Glutamatergic neuron (in vitro differentiated cells): ENCODE measurements at places on chromosomes 11 and 22.

GRCh38 chr11:70663815-70664214 is 265.5 kb downstream of the CTTN start:
- H3K27ac ChIP-seq = no peak overlapping the region
- H3K4me3 ChIP-seq = no peak overlapping the region
- no peak for DNase-seq
- peaks cover 20% of the 10 kb centered on the region for H3K27me3 ChIP-seq
- peaks cover 21% of the 10 kb centered on the region for H3K4me1 ChIP-seq

- DNase-seq = no peak
- no peak overlapping the region for H3K4me3 ChIP-seq
- no peaks in the 10 kb centered on the region for H3K36me3 ChIP-seq
- H3K4me1 ChIP-seq = peaks cover 3% of the 10 kb centered on the region
Observed at GRCh38 chr22:31275576-31275975, 16.7 kb downstream of the PIK3IP1 start.

- no peaks in the 10 kb centered on the region for H3K27me3 ChIP-seq
- no peak for DNase-seq
- H3K4me3 ChIP-seq = no peak overlapping the region
Observed at GRCh38 chr11:5665051-5665570, 19.8 kb downstream of the TRIM5 start.

DNA sequence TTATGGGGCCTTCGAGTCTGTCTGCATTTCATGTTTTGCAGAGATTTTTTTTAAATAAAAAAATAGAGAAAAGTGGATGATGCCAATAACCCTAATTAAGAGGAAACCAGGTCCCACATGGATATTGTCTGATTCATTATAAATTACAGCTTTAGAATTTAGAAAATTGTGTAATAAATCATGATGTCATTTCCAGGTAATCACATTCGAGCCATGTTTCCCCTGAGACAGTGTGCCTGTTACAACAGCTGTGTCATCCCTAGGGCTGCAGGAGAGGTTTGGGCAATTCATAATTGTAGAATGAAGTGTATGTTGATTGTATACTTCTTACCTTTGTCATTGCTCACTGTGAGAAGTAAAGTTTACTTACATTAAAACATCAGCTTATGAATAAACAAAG is 38.3 kb downstream of the NCAM1 start:
- peak overlapping the region; percentile 20 for H3K27ac ChIP-seq
- no peaks in the 10 kb centered on the region for H3K27me3 ChIP-seq
- DNase-seq = peak; percentile 22
- no peak overlapping the region for H3K4me3 ChIP-seq

- H3K27me3 ChIP-seq = peaks cover 18% of the 10 kb centered on the region
- DNase-seq = no peak
- H3K36me3 ChIP-seq = no peaks in the 10 kb centered on the region
- no peak overlapping the region for H3K27ac ChIP-seq
- peak overlapping the region; percentile 57 for H3K4me3 ChIP-seq
- peaks cover 44% of the 10 kb centered on the region for H3K4me1 ChIP-seq
Observed at GRCh38 chr22:42300259-42301076, 30.0 kb upstream of the TCF20 start.

DNA sequence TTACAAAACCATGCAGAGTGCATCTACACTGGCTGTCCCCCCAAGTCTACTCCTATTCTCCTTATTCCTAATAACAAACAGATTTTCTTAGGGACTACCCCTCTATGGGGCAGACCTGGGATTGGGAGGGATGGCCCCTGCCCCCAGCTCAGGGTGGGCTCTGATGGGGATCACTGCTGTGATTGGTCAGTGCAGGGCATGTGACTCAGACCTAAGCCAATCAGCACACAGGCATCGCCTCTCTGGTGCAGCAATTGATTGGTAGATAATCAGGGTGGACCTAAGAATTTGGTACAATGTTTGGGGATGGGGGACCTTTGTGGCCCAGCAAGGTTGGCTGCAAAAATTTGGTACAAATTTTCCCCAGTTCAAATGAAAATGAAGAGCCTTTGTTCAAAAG is 57.2 kb upstream of the SHANK2 start:
- no peak overlapping the region for H3K4me3 ChIP-seq
- H3K27ac ChIP-seq = no peak overlapping the region
- no peaks in the 10 kb centered on the region for H3K4me1 ChIP-seq
- H3K36me3 ChIP-seq = peaks cover 4% of the 10 kb centered on the region
- DNase-seq = no peak

DNA sequence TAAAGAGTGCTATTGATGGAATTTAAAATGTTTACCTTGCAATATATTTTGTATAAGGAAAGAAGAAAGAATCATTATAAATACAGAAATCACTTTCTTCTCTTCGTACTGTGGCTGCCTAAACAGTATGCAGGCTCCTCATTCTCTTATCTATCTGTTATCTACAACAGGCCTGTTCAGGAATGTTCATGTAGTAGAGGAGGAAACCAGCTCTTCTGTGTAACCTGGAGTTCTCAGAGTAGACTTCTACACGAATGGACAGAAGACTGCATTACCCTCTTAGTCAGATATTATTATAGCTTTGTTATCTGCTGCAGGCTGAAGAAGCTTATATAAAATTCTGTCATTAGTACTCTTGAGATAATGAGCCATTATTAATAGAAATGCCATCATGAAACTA is 1225.9 kb upstream of the CNTN5 start:
- peaks cover 2% of the 10 kb centered on the region for H3K27me3 ChIP-seq
- H3K4me1 ChIP-seq = peaks cover 3% of the 10 kb centered on the region
- H3K4me3 ChIP-seq = no peak overlapping the region
- no peaks in the 10 kb centered on the region for H3K36me3 ChIP-seq
- H3K27ac ChIP-seq = no peak overlapping the region

DNA sequence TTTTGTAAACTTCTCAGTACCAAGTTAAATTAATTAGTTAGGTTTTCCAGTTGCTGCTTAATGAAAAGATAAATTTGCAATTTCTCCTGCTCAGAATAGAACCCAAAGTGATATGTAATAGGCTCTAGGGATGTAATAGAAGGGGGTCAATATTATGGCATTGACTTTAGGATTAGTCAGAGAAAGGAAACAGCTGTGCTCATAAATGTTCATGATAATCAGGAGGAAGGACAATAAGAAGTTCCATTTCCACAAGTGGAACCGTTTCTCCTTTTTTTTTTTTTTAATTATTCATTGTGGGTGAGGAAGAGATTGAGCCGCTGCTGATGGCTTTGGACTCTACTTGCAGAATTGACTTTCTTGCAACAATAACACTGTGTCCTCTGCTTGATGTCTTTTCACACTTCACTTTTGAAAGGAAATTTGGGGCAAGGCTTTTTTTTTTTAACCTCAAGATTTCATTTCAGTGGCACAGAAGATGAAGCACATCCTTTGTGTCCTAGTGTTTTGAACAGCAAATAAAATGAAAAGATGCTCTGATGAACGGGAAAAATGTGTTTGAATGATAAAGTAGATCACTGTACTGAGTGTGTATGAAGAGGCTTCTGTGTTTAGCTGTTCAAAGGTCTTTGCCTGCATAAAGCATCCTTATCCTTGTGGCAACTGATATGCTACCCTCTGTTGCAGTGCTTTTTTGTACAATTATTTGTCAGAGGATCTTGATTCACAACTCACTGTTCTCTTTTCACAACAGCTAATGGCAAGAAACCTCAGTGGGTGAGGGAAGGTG is 62.4 kb downstream of the GAS2 start:
- peak overlapping the region; percentile 72 for H3K4me3 ChIP-seq
- peaks cover 34% of the 10 kb centered on the region for H3K4me1 ChIP-seq
- peak overlapping the region; percentile 96 for H3K27ac ChIP-seq
- DNase-seq = no peak
- H3K36me3 ChIP-seq = no peaks in the 10 kb centered on the region

DNA sequence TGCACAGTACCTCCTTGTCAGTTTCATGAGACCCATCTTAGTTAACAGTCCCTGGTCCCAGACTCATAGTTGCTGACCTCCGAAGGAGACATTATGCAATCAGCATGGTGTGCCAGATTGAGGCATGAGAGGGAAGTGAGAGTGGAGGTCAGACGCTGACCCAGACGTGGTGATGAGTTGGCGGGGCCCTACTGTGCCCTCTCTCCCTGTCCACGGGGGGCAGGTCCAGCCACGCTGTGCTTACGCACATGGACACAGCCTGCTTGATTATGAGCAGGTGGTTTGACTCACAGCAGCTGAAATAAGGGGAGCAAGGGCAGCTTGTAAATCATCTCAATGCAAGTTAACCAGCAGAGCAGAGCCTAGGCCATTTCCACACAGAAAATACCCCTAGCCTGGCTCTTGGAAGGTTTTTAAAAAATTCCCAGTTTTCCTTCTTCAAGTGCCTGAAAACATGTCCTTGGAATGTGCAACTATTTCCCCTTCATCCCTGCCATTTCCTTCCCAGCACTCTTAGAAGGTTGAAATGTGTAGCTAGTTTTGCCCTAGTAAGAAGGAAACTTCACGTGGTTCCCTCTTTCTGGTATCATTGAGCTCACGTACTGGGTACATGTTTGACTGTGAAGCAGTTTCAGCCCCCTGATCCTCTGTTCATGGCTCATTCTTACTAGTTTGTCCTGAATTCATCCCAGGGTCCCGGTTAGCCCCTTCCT is 122.6 kb upstream of the SORL1-AS1 start:
- peaks cover 8% of the 10 kb centered on the region for H3K36me3 ChIP-seq
- no peak for DNase-seq
- no peak overlapping the region for H3K4me3 ChIP-seq
- no peak overlapping the region for H3K27ac ChIP-seq
- peaks cover 17% of the 10 kb centered on the region for H3K4me1 ChIP-seq

DNA sequence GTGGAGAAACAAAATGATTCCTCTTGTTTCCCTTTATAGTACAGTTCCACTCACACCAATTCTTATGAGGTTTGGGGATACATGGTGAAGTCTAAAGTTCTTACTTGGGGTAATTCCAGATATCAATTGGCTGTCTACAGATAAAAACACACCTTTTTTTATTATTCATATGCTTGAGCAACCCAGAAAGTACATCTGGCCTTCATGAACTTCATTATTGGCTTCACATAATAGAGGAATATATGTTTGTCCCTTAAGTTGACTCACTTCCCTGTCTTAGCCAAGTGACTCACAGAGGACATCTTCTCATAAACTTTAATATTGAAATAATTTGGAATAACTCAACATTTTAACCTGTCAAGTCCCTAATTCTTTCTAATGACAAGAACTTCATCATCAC is 36.3 kb upstream of the SOX6 start:
- no peaks in the 10 kb centered on the region for H3K27me3 ChIP-seq
- H3K36me3 ChIP-seq = no peaks in the 10 kb centered on the region
- no peak for DNase-seq
- no peak overlapping the region for H3K27ac ChIP-seq
- no peak overlapping the region for H3K4me3 ChIP-seq
